ENCODE measurements at places on chromosomes 2 and 18.

DNA sequence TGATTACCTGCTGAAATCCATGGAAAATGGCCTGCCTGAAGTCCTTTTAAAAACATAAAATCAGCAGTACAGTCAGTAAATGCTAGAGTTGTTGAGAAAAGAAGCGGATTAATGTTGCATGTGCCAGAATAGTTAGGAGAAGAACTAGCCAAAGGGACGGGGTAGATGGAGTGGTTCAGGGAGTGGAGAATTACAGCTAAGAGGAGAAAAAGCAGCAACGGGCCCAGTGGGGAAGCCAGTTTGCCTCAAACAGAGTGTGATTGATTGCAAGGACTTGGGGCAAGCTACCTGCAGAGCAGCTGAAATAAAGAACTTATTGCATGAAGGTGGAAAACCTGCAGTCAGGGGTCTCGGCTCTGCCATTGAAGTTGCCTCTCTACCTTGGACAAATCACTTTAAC, 79.1 kb downstream of the NRP2 start:
- no peak for DNase-seq

DNA sequence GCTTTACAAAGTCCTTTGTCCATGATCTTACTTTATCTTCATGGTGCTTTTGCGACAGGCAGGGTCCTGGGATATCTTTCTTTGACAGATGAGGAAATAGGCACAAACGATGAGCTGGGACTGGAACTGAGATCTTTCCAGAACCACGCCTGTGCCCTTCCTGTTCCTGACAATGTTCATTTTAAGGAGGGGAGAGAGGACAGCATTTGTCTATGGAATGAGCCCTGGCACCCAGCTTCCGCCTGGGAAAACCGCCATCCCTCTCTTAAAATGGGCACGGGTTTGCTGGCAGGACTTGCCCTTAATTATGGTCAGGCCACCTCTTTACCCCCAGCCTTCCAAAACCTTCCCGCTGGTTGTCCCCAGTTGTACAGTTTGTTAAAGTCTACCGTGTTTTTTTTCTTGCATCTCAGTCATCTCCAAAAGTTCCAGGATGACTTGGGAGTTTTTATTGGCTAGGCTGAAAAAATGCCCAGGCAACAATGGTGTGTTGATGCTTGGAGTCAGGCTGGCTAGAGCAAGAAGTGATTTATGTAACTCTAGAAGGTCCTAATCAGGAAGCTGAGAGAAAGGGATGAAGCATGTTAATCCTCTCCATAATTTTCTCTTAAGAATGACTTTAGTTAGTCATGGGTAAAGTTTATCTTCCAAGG, 264.9 kb upstream of the EPAS1 start:
- DNase-seq: no peak

DNA sequence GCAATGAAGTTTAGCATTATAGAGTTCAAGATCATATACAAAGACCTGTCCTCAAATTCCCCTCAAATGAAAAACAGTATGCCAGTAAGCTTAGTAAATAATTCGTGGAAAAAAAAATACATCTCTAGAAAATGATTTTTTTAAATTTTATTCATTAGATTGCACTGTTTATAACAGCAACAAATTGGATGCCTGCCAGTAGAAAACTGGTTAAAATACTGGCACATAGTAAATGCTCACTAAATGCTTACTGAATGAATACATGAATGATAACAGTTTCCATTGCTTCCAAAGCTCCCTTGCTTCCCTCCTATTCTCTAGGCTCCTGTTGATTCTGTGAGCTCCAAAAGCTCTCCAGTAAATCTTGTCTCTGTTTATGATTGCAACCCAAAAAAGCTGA, 25.5 kb upstream of the SEH1L start:
- no peak for DNase-seq

- no peak for DNase-seq
Observed at GRCh38 chr18:73942081-73942625, 205.5 kb downstream of the FBXO15 start.

GRCh38 chr2:206443735-206444527, 599 bp downstream of the ADAM23 start:
- DNase-seq: no peak

DNA sequence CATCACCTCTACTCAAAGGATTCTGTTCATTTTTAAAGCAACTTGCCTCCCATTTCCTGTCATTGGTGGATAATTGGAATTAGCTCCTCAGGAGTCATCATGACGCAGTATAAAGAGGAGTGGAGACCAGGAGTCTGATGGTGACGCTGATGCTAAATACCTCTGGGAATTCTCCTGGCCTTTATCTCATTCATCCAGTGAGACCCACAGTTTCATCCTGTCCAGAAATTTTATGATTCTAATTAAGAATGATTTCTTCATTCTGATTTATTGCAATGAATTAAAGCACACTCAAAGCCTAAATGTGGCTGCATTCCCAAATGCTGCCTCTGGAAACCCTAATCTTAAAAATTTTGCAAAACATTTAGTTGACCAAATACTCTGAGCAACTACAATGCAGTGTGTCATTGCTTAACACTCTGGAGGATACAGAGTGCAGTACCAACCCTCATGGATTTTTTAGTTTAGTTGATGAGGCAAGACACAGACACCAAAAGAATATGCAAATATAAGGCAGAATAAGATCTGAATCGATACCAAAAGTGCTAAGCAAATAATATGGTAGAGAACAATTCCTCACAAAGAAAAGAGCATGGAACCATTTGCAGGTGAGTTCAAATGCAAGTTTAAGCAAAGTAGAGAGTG, 236.2 kb downstream of the ETAA1 start:
- DNase-seq: no peak
